ENCODE measurements at places on chromosomes 7 and 10. TPM values are rescaled to one million over a fixed set of nuclear protein-coding genes. Genes with fewer than 3 reads are reported as not detected.

Gene CLDN4
- 28.2 TPM for total RNA-seq

Gene PAPOLB
- not detected for total RNA-seq

Gene DMBT1
- total RNA-seq, result not detected

Gene CYP2E1
- total RNA-seq, result not detected

Gene TMEM229A
- total RNA-seq, result not detected

Gene OR2A42
- total RNA-seq, result not detected

Gene EEPD1
- 10.0 TPM for total RNA-seq

Gene C10orf67
- not detected for total RNA-seq

- peak; percentile 18 for DNase-seq
Observed at GRCh38 chr10:18261768-18262231, 121.6 kb downstream of the CACNB2 start.

- DNase-seq, result no peak
Observed at GRCh38 chr10:11823122-11823988, at the start of gene PROSER2. Gene PROSER2, plus strand, starts transcription at chr10:11823356. Its CDS starts 28,722 bp downstream, at chr10:11852078.

DNA sequence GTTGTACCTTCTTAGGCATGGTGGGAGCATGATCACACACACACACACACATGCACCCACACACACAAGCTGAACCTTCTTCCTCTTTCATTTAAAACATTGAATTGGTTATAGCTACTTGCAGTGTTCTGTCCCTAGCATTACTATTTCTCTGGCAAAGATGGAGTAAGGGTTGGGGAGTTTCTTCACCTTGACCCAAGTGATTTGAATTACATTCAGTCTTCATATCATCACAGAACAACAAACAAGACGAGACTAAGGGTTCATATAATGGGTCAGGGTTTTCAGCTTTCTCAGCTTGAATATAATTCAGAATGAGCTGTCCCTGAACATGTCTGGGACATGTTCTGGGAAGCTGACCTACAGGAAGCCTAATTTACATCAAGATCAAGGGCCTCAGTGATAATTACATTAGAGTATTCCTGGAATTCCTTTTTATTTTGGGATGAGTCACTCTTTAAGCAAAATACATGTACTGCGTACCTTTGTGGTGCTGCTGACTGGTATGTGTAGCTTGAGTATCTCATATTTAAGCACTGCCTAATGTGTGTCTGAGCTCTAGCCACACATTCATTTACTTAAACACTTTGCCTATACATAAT is 213.5 kb upstream of the TMEM229A start:
- peak; percentile 44 for DNase-seq

DNA sequence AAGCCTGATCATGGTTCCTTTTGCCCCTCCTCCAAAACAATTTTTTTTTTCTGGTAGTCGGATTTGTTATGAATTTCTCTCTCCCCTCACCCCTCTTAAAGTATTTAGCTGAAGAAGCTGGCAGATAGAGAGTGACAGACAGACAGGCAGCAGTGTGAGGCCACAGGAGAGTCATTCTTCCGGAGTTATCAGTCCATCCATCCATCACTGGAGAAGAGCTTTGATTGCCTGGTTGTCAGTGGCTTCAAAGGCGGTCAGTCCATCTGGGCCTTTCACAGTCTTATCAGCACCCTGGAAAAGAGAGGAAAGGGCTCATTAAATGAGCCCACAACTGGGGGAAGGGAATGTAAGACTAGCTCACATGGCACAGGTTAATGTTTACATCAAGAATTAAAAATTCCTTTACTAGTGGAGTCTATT is 47.4 kb downstream of the MTPN start:
- DNase-seq, result peak; percentile 8

DNA sequence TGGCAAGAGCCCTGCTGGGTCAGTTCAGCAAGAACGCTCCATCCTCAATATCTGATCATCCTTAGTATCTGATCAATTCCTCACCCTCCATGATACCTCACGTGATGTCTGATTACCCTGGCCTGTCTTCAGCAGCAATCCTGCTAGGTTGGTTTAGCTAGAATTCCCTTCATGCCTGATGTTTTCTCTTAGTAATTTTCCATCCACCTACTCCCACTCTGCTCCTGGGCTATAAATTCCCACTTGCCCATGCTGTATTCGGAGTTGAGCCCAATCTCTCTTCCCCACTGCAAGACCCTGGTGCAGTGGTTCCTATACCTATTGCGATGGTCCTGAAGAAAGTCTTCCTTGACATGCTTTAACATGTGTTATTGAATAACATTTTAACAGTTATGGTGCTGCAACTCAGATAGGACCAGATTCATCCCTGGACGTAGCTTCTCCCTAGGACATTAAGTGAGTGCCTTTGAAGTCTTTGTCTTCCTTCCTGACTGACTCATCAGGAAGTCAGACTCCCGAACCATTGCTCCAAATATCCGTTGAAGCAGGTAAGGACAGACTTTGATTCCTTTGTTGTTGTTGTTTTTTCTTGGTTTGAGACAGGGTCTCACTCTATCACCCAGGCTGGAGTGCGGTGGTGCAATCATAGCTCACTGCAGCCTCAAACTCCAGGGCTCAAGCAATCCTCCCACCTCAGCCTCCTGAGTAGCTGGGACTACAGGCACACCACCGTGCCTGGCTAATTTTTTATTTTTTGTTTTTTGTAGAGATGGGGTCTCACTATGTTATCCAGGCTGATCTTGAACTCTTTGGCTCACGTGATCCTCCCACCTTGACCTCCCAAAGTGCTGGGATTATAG is 29.4 kb upstream of the CLDN3 start:
- peak; percentile 34 for DNase-seq

- no peak for DNase-seq
Observed at GRCh38 chr7:138502023-138502767, 42.1 kb downstream of the TRIM24 start.

- no peak for DNase-seq
Observed at GRCh38 chr10:17479822-17480221, 25.4 kb upstream of the ST8SIA6 start.

- peak; percentile 38 for DNase-seq
Observed at GRCh38 chr7:96778263-96778662, 68.6 kb upstream of the SEM1 start.

DNA sequence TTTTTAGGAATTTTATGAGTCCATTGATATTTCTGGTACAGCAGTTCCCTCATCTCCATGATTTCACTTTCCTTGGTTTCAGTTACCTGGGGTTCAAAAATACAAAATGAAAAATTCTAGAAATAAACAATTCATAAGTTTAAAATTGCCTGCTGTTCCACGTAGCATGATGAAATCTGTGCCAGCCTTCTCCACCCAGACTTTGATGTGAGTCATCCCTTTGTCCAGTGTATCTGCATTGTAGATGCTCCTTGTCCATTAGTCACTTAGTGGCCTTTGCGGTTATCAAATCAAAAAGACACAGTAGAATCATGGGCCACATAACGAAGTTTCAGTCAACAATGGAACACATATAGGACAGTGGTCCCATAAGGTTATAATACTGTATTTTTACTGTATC is 286.9 kb downstream of the PTEN start:
- no peak for DNase-seq

GRCh38 chr7:32427769-32428291 is 62.4 kb downstream of the LSM5 start:
- peak; percentile 62 for DNase-seq

DNA sequence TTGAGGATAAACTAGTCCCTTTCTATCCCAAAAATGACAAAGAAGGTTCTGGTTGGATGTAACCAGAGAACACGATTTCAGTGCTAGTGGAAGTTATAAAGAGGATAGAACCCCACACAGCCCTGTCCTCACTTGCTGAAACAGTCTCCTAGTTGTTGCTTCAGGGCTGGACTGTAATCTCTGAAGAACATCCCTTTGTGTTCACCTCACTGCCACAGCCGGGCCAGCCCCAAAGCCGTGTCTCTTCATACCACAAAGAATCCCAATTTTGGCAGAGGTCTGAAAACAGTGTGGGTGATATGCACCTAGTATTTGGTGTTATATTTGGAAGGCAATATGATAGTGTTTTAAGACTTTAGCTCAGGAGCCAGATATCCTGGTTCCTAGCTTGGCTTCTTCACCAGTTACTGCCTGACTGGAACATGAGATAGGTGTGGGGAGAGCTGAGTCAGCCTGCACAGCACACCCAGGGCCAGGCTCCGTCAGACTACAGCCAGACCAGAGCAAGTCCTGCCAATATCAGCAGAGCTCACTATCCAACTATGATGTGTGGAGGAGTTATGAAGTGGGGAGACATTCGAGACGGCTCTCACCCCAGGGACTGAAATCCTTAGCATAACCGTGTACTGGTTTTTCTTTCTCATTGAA is 21.2 kb downstream of the CYP3A4 start:
- DNase-seq, result no peak

DNA sequence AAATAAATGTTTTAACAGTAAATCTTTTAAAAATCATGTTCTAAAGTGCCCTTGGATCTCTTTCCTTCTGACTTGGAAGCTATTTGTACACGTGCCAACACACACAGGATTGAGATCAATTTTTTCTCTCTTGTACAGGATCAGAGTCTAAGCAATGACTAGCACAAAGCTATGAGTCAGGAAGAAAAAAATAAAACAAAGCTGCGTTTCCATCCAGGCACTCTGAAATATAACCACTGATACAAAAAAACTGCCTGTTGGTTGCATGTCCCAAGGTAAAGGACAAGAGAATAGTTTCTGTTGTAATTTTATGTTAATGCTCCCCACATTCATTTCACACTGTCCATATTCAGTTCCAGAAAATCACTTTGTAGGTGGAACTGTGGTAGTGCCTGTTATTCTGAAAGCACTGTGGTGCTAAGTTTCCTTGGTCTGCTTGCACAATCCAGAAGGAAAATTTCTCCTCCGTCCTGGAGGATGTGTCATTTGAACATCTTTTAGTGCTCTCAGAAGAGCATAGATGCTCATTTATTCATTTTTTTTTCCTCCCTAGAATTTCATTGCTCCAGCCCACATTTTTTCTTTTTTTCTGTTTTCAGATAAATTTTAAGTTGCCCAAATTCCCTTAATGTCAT is 113.4 kb downstream of the PLXDC2 start:
- DNase-seq, result no peak

- peak; percentile 78 for DNase-seq
Observed at GRCh38 chr7:45978010-45978681, 57.1 kb upstream of the IGFBP3 start.

DNA sequence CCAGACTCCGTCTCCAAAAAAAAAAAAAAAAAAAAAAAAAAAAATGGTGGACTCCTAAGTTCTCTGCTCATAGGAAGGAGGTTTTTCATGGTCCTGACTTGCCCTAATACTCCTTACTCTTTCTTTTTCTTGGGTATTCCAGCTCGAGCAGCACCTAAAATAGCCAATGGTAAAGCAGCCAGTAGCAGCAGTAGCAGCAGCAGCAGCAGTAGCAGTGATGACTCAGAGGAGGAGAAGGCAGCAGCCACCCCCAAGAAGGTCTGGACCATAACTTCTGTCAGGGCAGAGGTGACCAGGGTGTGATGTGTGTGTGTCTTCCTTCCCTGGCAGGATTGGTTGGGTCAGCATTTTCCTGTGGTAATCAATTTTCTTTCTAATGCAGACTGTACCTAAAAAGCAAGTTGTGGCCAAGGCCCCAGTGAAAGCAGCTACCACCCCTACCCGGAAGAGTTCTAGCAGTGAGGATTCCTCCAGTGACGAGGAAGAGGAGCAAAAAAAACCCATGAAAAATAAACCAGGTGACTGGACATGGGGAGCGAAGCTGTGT is 6.9 kb downstream of the NOLC1 start:
- no peak for DNase-seq

DNA sequence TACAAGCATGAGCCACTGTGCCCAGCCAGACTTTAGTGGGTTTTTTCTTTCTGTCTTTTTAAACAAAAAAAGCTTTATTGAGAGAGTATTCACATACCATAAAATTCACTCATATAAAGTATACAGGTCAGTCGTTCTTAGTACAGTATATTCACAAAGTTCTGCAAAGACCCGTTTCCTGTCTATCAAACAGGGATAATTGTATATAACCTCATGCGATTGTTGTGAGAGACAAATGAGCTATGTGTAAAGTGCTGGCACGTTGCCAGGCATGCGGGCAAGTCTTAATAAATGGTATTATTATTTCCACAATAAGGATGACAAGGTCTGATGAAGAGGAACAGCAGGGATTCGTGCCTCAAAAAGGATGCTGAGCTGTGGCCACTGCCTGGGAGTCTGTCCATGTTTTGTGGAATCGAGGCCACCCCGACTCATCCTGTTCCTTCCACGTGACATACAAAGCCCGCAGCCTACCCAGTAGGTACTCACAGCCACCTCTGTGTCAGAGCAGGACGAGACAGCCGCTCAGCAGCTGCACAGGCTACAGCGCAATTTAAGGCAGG is 51.6 kb downstream of the SMKR1 start:
- no peak for DNase-seq

DNA sequence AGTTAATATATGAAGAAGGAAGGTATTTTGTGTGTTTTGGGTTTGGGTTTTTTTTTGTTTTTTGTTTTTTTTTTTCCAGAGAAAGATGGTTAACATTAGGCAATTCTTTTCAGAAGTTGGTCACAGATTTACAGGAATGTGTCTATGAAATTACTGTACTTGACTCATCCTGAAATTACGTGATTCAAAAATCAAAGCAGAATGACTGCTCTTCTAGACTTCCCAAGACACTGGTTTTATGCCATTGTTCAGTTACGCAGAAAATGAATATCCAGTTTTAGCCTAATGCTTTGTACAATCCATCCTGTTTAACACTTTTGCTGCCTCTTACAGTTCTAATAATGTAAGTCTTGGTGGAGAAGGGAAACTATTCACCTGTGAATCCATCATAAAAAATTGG is 39.7 kb upstream of the CELF2 start:
- no peak for DNase-seq

DNA sequence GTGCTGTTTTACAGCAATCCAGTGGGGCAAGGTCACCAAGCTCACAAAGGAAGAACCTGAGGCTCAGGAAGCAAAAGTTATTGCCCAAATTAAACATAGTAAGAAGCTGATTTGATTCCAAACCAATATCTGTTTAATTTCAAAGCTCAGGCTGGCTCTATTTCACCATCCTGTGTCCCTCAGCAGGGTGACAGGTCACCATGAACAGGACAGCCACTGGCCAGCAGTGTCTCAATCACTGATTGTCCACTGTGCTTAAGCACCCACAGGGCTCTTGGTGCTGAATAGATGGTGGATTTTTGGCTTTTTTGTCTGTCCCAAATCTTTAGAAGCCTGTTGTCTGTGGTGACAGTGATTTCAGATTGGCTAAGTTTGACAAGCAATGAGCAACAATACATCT is 146.4 kb upstream of the ZNF32 start:
- no peak for DNase-seq

DNA sequence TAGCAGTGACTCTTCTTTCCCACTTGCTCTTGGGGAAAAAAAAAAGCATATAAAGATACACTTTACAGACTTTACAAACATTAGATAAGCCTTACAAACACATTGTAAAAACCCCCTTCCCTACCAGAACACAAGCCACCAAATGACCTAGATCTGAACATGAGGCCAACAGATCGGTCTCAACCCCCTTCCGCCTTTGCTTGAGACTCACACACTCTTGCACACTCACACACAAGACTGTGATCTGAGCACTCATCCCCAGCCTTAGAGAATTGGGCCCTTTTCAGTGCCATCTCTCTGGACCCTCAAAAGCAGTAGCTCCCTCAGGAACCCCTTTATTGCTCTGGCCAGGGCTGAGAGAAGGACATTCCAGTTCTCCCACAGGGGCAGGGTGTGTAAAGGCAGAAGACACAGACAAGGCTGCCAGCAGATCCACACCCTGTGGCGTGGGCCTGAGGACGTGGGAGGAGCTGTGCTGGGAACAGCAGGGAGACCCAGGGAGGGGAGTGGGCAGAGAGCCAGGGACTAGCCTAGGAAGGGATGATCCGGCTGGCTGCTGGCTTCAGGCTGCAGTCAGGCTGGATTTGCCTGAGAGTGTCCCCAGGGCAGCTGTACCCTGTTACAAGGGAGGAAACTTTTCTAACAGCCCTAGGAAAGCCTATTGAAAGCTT is 206.7 kb downstream of the KIAA1217 start:
- DNase-seq, result no peak

- no peak for DNase-seq
Observed at GRCh38 chr10:90064295-90064694, 362.9 kb downstream of the KIF20B start.
